ENCODE measurements at places on chromosomes 3 and 15.

DNA sequence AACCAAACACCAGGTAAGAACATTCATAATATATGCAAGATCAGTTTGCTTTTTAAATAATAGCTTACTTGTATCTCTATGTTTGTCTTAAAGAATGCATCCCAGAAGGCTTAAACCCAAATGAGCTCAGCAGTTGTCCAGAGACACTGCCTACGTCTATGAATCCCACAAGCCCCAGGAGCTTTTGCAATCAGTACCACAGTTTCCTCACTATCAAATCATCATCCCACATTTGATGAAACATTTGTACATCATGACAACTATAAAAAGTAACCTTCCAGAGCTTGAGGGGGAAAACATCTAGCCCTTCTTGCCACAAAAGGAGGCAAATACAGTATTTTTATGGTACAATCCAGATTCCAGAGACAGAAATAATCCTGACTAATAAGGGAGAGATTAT is 63.7 kb downstream of the ATP8B4 start:
- DNase-seq, result no peak

DNA sequence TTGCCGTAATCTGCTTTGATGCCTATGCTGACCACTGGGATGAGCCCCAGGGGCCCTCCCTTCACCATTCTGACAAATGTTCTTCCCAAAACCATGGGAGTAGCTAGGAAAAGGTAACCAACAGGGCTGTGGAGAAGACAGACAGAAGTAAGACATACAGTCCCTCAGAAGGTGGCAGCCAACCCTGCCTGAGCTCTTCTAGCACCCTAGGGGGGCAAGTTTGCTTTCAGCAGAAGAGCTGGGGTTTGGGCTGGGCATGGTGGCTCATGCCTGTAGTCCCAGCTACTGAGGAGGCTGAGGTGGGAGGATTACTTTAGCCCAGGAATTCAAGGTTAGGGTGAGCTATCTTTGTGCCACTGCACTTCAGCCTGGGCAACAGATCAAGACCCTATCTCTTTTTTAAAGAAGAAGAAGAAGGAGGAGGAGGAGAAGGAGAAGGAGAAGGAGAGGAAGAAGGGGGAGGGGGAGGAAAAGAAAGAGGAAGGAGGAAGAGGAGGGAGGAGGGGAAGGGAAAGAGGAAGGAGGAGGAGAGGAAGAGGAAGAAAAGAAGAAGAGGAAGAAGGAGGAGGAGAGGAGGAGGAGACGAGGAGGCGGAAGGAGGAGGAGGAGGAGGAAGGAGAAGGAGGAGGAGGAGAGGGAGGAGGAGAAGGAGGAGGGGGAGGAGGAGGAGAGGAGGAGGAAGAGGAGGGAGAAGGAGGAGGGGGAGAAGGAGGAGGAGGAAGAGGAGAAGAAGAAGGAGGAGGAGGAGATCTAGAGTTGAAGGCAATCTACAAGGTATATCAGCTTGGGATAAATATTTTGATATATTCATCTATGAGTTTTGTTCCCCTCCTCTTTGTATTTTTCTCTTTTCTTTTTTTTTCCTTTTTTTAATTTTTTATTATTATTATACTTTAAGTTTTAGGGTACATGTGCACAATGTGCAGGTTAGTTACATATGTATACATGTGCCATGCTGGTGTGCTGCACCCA is 44.9 kb upstream of the ABHD2 start:
- DNase-seq, result no peak

DNA sequence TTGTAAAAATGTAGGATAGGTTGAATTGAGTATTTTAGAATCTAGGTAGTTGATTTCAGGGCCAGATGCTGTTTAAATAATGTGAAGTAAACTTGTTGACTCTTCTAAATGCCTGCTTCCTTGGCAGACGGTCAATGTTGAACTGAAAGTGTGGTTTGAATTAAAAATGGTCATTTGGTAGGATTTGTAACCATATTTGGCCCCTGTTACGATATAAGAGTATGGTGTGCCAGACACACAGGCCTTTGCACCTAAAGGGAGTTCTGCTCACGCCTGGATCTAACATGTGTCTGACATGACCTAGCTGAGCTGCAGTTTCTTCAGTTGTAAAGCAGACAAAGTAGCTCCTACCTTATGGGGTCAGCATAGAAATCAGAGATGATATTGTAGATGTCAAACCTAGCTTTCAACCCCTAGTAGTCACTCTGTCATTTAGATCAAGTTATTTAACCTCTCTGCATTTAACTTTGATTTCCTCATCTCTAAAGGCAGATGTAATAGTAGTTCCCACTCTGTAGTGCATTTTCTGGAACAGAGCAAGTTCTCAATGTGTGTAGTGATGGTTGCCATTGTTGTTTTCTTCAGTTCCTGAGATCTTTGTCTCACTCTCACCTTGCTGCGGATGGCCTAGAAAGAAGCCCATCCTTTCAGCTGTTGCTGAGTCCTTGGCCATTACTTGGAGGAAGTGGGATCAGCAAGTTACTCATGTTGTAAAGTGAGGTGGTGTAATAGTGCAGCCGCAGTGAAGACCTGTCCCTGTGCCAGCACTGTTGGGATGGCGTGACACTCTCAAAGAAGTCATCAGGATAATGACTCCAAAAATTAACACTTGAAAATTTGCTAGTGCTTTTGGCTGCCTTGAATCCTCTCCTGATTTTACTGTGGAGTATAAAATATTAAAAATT is 90.2 kb downstream of the GHSR start:
- no peak for DNase-seq

- DNase-seq, result no peak
These were observed 213.6 kb downstream of the GAP43 start for GRCh38 chr3:115836944-115837343.

- DNase-seq, result no peak
These were observed 28.6 kb upstream of the KBTBD12 start for GRCh38 chr3:127886231-127886955.

DNA sequence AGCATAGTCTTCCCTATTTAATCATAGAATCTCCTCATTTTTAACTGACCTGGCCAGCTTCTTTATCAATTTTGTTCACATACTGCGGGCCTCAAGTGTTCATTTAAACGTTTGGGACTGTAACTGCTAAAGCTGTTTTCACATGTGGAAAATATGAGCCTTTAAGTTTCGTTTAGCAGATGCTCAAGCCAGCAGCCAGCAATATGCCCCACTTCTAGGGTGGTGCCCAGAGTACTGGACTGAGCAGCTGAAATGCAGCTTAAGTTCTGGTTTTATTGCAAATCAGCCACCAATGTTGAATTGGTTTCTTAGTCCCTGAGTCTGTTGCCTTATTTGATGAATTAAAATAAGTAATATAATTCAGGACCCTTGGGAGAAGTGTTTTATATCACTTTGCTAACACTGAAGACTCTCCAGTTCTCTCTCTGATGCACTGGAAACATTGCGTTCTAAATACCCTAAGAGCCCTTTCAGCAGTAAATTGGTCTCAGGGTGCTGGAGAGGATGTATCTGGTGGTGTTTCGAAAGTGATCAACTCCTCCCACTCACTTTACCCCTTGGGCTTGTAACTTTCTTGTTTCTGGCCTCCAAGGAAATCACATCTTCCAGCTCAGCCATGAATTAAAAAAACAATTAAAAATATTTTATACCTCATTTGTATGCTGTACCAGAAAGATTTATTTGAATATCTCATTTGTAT is 61.7 kb downstream of the B3GALNT1 start:
- DNase-seq, result no peak

DNA sequence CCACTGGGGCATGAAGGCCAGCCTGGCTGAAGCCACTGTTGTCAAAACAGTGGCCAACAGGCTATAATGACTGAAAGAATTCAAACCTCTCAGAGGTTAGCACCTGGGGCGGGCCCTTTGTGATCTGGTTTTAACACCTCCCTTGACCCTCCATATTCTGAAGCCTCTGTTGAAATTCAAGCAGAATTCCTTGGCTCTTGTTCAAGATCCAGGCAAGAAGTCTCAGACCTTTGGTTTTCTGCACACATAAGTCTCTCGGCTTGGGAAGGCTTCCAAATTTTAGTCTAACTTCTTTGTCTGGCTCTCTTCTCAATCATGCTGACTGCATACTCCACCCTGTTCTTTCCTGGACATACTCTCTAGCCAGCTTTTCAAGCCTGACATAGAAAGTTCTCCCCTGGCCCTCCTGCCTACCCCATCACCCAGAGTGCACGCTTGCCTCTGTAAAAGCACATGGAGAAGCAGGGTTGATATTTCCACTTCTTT is 144.5 kb downstream of the PDZRN3 start:
- no peak for DNase-seq

DNA sequence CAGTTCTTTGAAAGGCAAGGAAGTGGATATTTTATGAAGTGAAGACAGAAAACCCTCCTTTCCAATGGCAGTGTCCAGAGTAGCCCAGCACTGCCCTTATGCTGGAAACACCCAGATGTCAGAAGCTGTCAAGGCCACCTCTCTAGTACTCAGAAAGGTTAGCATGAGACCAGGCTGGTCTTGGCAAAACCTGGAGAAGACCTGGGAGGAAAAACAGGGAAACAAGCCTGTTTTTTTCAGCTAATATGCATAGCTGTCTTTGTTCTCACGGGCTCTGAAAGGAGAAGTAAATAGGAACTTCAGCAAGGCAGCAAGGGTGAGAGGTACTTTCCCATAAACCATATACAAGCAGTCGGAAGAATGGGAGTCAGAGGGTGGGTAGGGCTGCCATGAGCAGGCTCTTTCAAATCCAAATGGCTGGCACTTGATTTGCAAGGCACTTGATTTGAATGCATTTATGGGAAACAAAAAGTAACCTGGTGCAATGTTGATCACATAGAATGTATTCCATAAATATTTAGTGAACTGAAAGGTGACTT is 55.8 kb downstream of the HEG1 start:
- no peak for DNase-seq

- no peak for DNase-seq
These were observed 166.0 kb downstream of the ARRDC4 start for GRCh38 chr15:98126326-98127085.

- DNase-seq, result no peak
These were observed 116.6 kb downstream of the SLCO3A1 start for GRCh38 chr15:91970142-91970541.

DNA sequence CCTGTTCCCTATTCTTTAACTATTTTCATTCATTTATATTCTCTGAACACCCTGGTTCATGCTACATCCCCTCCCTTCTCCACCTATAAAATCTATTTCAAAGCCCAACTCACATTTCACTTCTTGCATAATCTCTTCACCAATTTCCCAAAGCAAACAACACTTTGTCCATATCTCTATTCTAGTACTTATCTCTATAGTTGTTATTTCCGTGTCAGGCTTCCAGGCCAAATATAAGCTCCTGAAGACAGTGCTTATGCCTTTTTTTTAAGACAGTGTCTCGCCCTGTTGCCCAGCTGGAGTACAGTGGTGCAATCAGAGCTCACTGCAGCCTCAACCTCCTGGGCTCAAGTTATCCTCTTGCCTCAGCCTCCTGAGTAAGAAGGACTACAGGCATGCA is 43.6 kb downstream of the DNAH12 start:
- no peak for DNase-seq

- peak; percentile 22 for DNase-seq
These were observed at the start of gene SEMA3G for GRCh38 chr3:52444860-52445793. Gene SEMA3G, minus strand, starts transcription at chr3:52445103. Its CDS starts 76 bp downstream, at chr3:52445027.

DNA sequence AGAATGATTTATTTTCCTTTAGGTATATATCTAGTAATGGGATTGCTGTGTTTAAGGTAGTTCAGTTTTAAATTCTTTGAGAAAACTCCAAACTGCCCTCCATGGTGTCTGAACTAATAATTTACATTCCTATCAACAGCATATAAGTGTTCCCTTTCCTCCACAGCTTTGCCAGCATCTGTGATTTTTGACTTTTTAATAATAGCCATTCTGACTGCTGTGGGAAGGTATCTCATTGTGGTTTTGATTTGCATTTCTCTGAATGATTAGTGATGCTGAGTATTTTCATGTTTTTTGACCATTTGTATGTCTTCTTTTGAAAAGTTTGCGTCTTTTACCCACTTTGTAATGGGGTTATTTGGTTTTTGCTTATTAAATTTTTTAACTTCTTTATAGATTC is 571.6 kb upstream of the CCDC54 start:
- DNase-seq, result no peak

- no peak for DNase-seq
These were observed 616.0 kb upstream of the TBL1XR1 start for GRCh38 chr3:177813322-177813721.

DNA sequence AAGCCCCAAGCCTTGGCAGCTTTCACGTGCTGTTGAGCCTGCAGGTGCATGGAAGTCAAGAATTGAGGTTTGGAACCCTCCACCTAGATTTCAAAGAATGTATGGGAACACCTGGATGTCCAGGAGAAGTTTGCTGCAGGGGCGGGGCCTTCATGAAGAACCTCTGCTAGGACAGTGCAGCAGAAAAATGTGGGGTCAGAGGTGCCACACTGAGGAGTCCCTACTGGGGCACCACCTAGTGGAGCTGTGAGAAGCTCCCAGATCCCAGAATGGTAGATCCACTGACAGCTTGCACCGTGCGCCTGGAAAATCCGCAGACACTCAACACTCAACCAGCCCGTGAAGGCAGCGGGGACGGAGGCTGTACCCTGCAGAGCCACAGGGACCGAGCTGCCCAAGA is 201.6 kb downstream of the OCA2 start:
- DNase-seq, result no peak

DNA sequence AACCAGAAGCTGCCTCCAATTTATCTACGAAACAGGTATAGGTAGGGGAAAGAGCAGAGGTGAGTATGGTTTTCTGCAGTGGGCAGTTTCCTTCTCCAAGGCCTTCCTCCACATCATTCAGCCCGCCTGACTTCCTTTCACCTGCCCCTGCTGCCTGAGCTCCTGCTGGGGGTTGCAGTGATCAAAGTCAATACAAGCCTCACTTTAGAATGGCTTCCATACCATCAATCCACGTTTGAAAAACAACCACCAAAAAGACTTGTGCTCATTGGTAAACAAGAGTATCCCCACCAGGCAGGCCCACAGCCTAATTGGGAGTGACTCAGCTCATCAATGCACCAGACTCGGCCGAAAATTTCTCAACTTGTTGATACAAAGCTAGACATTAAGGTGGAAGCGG is 159.9 kb downstream of the MAGI1 start:
- DNase-seq, result no peak

Data from NCI-H774 (cell line).